Stimulated activated CD8-positive, alpha-beta memory T cell treated with anti-CD3 and anti-CD28 coated beads, Interleukin-7, amount 100 ng/mL, for 4 hours (primary cell): ENCODE measurements at places on chromosomes 4 and X.

- DNase-seq: no peak
These were observed 115.1 kb upstream of the PNPLA4 start for GRCh38 chrX:8042304-8042703.

GRCh38 chrX:8018934-8019333 lies 91.7 kb upstream of the PNPLA4 start:
- DNase-seq: no peak

DNA sequence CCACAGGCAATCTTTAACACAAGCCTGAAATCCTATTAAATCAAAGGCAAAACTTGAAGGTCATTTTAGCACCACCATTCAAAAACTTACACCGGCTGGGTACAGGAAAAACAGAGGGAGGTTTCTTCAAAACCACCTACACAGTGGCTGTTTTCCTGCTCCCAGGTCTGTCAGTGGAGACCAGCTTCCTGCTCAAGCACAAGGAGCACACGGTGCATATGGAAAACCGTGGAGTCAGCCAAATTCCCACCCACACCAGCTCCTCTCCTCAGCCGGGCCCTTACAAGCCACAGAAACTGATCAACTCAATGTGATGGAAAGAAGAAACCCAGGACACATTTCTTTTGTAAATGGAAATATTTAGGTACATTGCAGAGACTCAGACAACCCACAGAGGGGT lies 14.3 kb upstream of the FAM241A start:
- DNase-seq: no peak

DNA sequence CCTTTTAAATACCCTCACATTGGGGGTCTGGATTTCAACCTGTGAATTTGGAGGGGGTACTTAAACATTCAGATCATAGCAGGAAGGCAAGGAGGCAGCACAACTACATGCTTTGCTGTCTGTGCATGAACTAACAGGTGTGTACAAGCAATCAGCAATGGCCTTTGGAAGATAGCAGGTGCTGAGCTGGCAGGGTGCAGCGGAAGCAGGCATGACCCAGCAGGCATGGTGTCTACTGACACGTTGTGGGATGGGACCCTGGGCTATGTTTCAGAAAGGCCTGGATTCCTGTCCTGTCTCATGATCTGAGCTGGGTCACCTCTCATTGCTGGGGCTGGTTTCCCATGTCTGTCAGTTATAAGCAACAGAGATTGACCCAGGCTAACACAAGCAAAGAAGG lies 13.9 kb downstream of the PPP2R2C start:
- no peak for DNase-seq

GRCh38 chrX:82127228-82128123 lies 925.6 kb downstream of the SH3BGRL start:
- no peak for DNase-seq

DNA sequence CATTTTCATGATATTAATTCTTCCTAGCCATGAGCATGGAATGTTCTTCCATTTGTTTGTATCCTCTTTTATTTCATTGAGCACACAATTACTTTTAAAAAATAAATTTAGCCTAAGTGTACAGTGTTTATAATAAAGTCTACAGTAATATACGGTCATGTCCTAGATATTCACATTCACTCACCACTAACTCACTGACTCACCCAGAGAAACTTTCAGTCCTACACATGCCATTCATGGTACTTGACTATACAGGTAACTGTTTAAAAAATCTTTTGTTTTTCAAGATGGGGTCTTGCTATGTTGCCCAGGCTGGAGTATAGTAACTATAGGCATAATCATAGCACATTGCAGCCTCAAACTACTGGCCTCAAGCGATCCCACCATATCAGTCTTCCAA lies 348.1 kb downstream of the RAPGEF2 start:
- no peak for DNase-seq

GRCh38 chr4:119872371-119873016 lies 194.2 kb downstream of the MAD2L1 start:
- DNase-seq: no peak

GRCh38 chrX:68358679-68359078 lies 74.6 kb downstream of the OPHN1 start:
- no peak for DNase-seq

DNA sequence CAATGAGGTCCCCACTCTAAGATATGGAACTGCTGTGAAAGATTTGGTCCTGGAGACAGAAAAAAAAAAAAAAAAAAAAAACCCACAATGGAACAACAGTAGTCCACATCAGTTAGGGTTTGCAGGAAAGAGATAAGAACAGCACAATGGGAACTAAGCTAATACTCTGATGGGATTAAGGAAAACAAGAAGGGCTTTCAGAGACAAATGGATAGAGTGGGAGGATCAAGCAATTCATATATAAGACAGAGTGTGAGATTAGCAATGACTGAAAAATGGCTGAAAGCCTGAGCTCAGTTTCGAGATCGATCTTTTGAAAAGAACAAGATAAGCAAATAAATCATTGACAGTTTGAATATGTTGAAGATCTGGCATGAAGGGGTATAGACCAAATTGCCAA lies 188.4 kb upstream of the TRPC5 start:
- no peak for DNase-seq

GRCh38 chr4:89539374-89539773 lies 231.8 kb upstream of the GPRIN3 start:
- DNase-seq: no peak

GRCh38 chr4:123838474-123838873 lies 441.9 kb downstream of the SPRY1 start:
- no peak for DNase-seq

- no peak for DNase-seq
These were observed 3.7 kb upstream of the GABRA2 start for GRCh38 chr4:46393606-46394005.

DNA sequence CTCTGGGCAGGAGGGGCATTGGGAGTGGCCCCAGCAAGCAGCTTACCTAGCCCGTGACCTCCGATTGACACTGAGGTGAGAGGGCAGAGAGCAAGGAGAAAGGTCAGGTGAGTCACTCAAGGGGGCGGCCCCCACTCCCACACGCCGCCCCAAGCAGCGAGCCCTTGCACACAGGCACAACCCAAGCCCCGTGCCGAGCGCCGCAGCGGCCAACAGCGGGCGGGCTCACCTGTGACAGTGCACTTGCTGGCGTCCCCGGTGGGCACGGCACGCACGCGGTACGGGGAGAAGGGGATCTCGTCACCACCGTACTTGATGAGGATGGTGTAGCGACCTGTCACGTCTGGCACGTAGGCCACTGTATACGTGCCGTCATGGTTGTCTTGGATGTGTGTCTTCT lies 17.2 kb downstream of the FLNA start:
- DNase-seq: no peak

- no peak for DNase-seq
These were observed 819.2 kb downstream of the RAPGEF2 start for GRCh38 chr4:159922119-159922518.

DNA sequence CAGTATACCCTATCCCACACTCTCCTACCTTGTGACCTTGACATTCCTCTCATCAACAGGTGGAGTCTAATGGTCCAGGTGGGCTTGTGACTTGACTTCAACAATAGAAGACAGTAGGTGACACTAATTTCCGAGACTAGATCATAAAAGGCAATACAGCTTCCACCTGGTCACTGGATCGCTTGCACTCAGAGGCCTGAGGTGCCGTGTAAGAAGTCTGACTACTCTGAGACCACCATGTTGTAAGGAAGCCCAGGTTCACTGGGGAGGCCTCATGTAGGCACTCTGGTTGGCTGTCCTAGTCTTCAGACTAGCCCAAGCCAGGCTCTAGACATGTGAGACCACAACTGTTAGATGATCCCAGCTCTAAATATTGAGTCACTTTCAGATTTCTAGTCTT lies 370.4 kb downstream of the MID1IP1 start:
- no peak for DNase-seq

GRCh38 chrX:47497271-47497888 lies 14.4 kb upstream of the ZNF41 start:
- DNase-seq: no peak

DNA sequence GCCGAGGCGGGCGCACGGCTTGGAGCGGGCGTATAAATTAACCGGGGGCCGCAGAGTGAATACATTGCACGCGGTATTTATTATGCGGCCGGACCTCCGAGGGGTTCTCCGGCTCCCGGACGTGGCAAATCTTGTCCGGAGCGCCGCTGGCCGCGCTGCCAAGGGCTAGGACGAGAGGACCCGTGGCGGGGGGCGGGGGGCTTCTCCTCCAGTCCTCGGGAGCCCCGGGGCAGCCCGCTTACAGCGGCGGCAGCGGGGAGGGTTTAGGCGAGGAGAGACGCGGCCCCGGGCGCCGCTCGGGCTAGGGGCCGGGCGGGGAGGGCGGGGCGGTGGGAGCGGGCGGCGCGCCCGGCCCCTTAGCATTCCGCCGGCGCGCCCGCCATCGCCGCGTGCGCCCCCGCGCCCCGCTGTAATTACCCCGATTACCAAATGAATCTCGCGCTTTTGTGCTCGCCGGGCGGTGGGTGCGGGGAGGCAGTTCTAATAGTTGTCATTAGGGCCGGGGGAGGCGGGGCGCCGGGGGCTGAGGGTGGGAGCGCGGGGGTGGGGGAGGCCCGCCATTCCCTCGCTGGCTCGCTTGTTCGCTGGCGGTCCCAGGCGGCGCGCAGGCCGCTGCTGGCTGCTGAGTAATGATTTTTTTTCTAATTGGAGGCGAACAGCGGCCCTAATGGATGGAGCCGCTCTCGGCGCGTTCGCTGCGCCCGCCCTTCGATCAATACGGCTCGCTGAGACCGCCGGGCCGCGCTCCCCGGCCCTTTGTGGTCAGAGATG lies 276.6 kb downstream of the BCOR start:
- peak; percentile 56 for DNase-seq

- no peak for DNase-seq
These were observed 247.5 kb upstream of the PRKX start for GRCh38 chrX:3960952-3961351.
